Bronchial smooth muscle cell (primary cell): ENCODE measurements at places on chromosomes 13 and 19. TPM values are rescaled to one million over a fixed set of nuclear protein-coding genes. Genes with fewer than 3 reads are reported as not detected.

The IGSF23 gene
- total RNA-seq, result not detected in 2 replicates

The NLRP11 gene
- not detected in 2 replicates for total RNA-seq

The FPR1 gene
- total RNA-seq, result 0.09 TPM in 1 of 2 replicates, not detected in the other

The CYP4F22 gene
- total RNA-seq, result not detected in 2 replicates

The UBE2S gene
- 8.6 and 20.3 TPM in 2 replicates for total RNA-seq

The ZNF865 gene
- 0.34 and 0.63 TPM in 2 replicates for total RNA-seq

The MBD3L3 gene
- not detected in 2 replicates for total RNA-seq

The ZNF541 gene
- total RNA-seq, result 0.26 TPM in 1 of 2 replicates, not detected in the other

The TUBA3C gene
- not detected in 2 replicates for total RNA-seq
